ENCODE measurements at places on chromosomes 3 and 15.

GRCh38 chr15:82907350-82907749 lies 45.2 kb downstream of the HOMER2 start:
- DNase-seq: no peak

GRCh38 chr3:122996038-122996580 lies 31.5 kb downstream of the SEMA5B start:
- DNase-seq: no peak

DNA sequence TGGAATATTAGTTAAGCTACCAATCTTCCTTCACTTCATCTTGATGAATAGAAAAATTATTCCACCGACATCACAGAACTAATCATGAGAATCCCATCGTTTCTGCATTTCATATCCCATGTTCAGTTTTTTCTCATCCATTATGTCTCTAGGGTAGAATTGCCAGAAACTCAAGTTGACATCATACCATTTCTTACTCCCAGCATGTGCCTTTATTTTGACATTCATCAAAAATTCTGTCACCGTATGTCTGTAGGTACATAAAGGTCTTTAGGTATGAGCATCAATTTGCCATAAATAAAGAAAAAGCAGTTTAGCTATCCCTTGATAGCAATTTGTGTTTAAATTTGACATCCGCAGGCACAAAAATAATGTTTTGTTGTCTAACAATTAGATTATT lies 175.5 kb upstream of the ROBO2 start:
- DNase-seq: no peak

DNA sequence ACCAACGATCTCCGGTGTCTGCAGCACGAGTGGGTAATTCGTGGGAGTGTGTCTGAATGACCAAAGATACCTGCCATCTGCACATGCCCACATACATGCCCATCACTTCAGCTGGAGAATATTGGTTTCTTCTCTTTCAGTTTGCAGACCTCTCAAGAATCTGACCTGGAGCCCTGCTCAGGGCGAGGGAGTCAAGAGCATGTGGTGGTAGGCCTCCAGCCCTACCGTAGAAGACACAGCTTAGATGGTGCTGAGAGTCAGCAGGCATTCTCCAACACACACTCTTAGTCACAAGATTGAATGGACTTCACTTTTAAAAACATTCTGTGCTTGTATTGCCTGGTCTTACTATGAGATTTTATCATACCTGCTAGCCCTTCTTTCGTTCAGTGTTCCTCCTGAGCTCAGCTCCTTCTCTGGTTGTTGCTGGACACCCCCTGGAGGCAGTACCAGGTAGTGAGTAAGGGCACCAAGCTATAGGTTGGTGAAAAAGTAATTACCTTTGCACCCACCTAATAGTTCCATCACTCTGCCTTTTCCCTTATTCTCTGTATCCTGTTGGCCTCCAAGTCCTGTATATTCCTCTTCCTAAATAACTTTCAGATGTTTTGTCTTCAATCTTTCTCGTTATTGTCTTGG lies 252.0 kb downstream of the CACNA2D3 start:
- DNase-seq: no peak

GRCh38 chr15:72939514-72940228 lies 112.6 kb upstream of the NEO1 start:
- no peak for DNase-seq

DNA sequence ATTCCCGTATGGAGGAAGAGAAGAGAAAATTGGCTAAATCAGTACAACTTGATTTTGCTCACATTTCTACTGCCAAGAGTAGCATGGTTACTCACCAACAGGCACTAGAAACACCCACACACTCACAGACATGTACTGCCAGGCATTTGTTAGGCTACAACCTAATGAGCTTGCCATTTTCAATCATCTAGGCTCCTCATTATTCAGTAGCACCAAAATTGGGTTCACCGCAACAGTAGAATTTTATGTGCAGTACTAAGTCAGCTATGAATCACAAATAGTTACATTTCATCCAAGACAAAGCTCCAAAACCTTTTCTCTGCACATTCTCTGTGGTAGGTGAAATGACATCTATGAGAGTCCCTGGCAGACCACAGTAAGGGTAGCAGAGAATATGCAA lies 15.0 kb upstream of the THUMPD3 start:
- DNase-seq: no peak

GRCh38 chr3:45123030-45123429 lies 23.1 kb downstream of the CDCP1 start:
- DNase-seq: peak; percentile 83

GRCh38 chr15:74206801-74207281 lies 4.3 kb upstream of the STRA6 start:
- DNase-seq: no peak

- no peak for DNase-seq
Measured at GRCh38 chr3:14672588-14672987, 2.4 kb upstream of the C3orf20 start.

DNA sequence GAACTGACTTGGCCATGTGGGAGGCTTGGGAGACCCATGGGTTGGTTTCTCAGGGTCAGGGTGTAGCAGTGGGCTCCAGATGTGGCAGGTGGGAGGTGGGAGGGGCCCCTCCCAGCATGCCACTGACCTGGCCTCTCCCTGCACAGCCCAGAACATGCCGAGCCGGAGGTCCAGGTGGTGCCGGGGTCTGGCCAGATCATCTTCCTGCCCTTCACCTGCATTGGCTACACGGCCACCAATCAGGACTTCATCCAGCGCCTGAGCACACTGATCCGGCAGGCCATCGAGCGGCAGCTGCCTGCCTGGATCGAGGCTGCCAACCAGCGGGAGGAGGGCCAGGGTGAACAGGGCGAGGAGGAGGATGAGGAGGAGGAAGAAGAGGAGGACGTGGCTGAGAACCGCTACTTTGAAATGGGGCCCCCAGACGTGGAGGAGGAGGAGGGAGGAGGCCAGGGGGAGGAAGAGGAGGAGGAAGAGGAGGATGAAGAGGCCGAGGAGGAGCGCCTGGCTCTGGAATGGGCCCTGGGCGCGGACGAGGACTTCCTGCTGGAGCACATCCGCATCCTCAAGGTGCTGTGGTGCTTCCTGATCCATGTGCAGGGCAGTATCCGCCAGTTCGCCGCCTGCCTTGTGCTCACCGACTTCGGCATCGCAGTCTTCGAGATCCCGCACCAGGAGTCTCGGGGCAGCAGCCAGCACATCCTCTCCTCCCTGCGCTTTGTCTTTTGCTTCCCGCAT lies 7.9 kb upstream of the STAB1 start:
- DNase-seq: no peak

GRCh38 chr3:194203482-194204041 lies 67.6 kb downstream of the HES1 start:
- DNase-seq: peak; percentile 36

GRCh38 chr3:64600246-64600950 lies 87.4 kb downstream of the ADAMTS9 start:
- DNase-seq: no peak

GRCh38 chr15:76866716-76867321 lies 38.3 kb downstream of the SCAPER start:
- no peak for DNase-seq

DNA sequence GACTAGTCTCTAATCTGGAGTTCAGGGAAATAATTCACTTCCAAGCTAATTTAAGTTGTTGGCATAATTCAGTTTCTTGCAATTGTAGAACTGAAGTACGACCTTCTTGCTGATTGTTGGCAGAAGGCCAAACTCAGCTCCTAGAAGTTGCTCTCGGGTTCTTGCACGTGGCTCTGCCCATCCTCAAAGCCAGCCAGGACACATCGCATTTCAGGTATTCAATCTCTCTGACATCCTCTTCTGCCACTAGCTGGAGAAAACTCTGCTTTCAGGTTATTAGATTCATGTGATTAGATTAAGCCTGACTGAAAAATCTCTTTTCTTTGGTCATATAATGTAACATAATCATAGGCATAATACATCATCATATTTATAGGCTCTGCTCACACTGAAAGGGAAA lies 362.0 kb downstream of the ZPLD1 start:
- no peak for DNase-seq

- DNase-seq: peak; percentile 45
Measured at GRCh38 chr15:67117370-67117769, 52.0 kb downstream of the SMAD3 start.

GRCh38 chr3:165669967-165670366 lies 167.3 kb downstream of the BCHE start:
- DNase-seq: no peak

DNA sequence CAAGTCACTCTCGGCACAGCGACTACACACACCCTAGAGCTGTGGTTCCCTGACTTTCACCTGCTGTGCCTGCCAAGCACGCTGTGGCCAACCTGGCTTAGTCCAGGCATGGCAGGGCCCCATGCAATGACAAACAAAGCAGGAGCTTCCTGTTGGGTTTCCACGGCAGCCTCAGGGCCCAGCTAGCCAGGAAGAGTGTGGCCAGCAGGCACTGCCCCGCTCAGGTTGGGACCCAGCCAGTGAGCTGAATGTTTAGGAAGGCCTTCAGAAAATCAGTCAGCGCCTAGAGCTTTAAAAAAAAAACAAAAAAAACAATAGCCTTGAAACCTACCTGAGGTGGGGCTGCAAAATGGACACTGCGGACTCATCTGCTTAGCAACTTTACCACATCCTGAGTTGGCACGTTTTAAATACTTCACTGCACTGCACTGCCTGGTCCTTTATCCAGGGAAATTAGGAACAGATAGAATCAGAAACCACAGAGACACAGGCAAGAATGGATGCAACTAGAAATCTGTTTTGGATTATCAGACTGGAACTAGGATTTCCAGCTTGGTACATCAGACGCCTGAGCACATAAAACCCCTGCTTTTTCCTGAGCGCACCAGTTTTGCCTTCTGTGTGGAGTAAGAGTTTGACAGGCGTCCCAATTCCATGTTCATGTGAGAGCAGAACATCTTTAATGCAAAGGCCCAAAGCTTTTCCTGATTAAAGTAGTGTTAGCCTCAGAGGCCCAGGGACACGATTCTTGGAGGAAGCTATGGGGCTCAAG lies 36.2 kb upstream of the LDHAL6B start:
- peak; percentile 15 for DNase-seq

GRCh38 chr3:38643592-38643991 lies 5.9 kb downstream of the SCN5A start:
- DNase-seq: no peak

- DNase-seq: no peak
Measured at GRCh38 chr15:32668942-32669341, 27.4 kb downstream of the SCG5 start.

DNA sequence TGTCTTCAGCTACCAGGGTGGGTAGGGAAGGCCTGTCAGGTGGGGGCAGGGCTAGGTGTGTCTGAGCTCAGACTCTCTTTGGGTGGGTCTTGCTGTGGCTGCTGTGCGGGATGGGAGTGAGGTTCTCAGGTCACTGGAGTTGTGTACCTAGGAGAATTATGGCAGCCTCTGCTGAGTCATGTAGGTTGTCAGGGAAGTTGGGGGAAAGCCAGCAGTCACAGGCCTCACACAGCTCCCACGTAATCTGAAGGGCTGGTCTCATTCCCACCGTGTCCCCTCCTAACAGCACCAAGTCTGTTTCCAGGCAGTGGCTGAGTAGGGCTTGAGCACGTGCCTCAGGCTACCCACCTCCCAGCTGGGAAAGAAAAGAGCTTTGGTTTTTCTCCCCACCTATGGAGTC lies 67.0 kb downstream of the CHCHD4 start:
- no peak for DNase-seq

GRCh38 chr15:57332326-57332725 lies 44.0 kb upstream of the CGNL1 start:
- DNase-seq: no peak

- DNase-seq: no peak
Measured at GRCh38 chr3:127440384-127440783, 150.1 kb downstream of the TPRA1 start.

GRCh38 chr3:193890016-193890897 lies 245.7 kb upstream of the HES1 start:
- no peak for DNase-seq

DNA sequence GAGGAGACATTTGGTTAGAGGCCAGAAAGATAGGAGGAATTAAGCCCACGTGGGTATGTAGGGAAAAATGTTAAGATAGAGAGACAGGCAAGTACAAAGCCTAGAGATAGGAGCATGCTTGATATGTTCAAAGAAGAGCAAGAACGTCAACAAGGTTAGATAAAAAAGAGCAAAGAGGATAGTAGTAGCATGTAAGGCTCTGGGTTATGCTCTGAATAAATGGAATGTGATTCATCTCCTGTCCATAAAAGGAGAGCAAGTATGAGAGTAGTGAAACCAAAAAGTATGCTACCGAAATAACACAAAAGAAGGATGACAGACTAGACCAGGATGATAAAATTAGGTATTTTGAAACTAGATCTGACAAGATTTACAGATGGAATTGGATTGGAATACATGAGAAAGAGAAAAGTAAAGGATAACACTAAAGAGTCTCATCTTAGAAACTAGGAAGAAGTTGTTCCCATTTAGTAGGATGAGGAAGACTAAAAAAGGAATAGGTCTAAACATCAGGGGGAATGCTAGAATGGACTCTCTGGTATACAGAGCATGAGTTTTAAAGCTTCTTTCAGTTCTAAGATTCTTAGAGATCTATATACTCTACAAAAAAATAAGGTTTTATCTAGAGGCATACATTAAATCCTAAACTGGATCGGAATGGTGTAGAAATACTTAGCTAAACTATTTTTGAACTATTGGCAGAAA lies 59.1 kb downstream of the TRPM7 start:
- no peak for DNase-seq

DNA sequence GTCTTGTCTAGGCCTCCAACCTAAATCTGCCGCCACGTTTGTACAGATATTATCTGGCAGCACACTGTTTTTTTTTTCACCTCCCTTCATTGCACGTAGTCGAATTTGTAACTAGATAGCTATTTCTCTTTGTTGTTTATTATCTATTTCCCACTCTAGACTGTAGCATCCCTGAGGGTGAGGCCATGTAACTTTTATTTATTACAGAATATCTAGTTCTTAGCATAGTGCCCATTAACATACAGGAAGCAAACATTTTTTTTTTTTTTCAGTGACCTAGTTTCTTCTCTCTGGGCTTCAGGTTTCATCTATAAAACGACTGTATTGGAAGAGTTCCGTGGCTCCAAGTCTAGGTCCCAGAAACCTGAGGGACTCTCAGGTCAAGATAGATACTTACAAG lies 354.3 kb downstream of the FGF12 start:
- DNase-seq: no peak

GRCh38 chr3:105594219-105594618 lies 227.5 kb downstream of the ALCAM start:
- DNase-seq: no peak

DNA sequence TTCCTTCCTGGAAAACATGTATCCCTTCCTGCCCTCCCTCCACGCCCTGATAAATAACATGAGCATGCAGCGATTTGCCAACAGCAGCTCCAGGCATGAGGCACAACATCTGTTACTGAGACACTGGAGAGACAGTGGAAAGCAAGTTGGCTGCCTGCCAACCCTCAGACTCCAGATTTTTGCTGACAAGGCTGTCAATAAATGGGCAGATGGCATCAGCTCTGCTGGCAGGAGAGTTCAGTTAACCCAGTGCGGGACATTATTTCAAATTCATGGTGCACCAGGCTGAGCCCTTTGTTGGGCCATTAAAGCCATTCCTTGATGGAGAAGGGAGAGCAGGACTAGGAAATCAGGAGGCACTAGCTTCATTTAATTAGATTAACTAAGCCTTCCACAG lies 293.3 kb downstream of the MEX3B start:
- DNase-seq: no peak

- DNase-seq: no peak
Measured at GRCh38 chr3:52881871-52882270, 15.5 kb downstream of the STIMATE start.
